Renal cortex interstitium (tissue), 15 donors: ENCODE measurements at places on chromosomes 16 and 17. TPM values are rescaled to one million over a fixed set of nuclear protein-coding genes. Genes with fewer than 3 reads are reported as not detected.

GRCh38 chr16:17557480-17557879 is 86.7 kb upstream of the XYLT1 start:
- no peak for DNase-seq

The CFAP97D1 gene
- not detected for polyA plus RNA-seq

GRCh38 chr16:81709016-81709900 is 69.8 kb upstream of the PLCG2 start:
- DNase-seq: no peak

The IRX3 gene
- 24.9 TPM for polyA plus RNA-seq

The RAB26 gene
- polyA plus RNA-seq: 3.4 TPM

GRCh38 chr16:4372578-4373355 is 1.1 kb downstream of the VASN start:
- no peak for DNase-seq

The ERI2 gene
- 28.9 TPM for polyA plus RNA-seq

GRCh38 chr16:66605177-66605978 is 874 bp downstream of the CMTM3 start:
- peak; percentile 41 for DNase-seq

GRCh38 chr17:21049457-21049856 is 6.6 kb upstream of the USP22 start:
- no peak for DNase-seq

GRCh38 chr17:31721291-31722025 is 137.6 kb downstream of the COPRS start:
- DNase-seq: no peak

GRCh38 chr17:1060991-1061390 is 64.1 kb downstream of the TIMM22 start:
- DNase-seq: no peak

- no peak for DNase-seq
Measured at GRCh38 chr16:31861455-31861854, 12.2 kb upstream of the ZNF267 start.

GRCh38 chr17:80639658-80640057 is 95.0 kb downstream of the RPTOR start:
- DNase-seq: no peak

DNA sequence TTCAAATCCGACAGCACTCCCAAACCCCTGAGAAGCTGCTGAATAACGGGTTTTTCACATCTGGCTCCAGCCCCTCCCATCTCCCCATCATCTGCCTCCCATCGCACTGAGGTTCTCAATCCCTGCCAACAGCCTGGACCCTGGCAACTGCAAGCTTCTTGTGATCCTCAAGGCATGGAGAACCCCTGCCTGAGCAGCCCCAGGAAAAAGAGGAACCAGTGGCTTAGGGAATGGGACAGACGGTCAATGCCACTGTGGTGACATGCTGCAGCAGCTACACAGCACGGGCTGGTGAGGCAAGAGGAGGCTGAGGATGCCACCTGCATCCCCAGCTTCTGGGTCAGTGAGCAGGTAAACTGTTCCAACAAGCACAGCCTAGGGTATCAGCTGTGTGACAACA is 3.3 kb upstream of the MBTPS1 start:
- DNase-seq: no peak

GRCh38 chr16:19210280-19210924 is 42.4 kb downstream of the SYT17 start:
- DNase-seq: no peak

DNA sequence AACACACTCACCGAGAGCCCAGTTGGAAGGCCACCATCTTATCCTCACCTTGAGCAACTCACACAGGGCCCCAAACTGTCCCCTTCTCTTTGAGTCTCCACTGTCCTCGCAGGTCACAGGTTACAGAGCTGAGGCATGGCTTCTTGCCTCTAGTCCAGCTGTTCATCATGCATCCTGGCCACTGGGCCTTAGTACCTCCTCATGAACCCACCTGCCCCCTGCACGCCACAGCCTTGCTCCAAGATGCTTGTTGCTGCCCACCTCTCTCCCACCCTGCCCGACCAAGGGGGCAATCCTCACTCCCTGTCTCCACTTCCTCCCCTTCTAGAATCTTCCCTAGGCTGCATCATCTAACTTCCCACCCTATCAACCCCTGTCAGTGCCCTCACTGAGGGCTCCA is 17.1 kb downstream of the CDH5 start:
- no peak for DNase-seq

DNA sequence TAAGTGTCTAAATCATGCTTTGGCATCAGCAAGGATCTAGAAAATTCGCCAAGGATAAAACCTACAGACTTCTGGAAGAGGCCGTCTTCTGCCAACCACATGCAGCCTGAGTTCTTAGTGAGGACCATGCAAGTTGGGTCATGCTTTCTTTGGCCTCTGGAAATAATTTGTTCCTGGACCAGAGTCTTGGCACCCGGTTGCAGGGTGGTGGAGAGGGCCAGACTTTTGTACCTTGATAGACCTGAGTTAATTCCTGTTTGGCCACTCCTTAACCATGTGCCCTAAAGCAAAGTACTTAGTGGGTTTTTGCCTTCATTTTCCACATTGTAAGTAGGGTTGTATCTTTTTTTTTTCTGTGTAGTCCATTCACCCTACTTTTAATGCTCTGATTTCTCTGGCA is 283.4 kb upstream of the IRX5 start:
- no peak for DNase-seq

DNA sequence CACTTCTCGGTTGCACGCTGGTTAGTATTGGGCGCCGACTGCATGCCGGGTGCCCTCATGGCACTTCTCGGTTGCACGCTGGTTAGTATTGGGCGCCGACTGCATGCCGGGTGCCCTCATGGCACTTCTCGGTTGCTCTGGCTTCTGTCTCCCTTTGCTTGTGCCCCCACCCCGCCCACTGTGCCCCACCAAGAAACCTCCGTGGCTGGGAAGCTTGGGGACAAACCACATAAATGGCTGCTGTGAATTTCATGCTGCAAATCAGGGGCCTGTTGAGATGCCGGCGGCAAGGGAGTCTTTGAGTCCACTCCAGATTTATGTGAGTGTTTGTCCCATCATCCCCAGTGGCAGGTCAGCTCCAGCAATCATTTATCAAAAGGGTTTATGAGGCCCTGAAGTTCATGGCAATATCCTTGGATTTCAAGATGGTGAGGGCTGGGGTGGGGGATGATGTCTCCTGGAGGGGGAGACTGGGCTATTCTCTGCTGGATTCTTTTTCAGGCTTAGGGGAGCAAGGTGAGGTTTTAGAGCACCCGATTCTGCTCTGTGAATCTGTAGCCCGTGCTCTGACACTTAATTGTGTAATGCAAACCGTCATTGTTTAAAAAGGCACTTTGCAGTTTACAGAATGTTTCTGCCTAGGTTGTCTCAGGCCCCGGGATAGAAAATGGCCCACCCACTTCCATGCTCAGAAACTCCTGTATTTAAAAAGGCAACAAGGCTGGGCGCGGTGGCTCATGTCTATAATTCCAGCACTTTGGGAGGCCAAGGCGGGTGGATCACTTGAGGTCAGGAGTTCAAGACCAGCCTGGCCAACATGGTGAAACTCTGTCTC is 51.2 kb upstream of the CIBAR2 start:
- DNase-seq: no peak

The UTS2R gene
- 0.70 TPM for polyA plus RNA-seq

GRCh38 chr17:58112970-58113631 is 29.9 kb downstream of the DYNLL2 start:
- DNase-seq: peak; percentile 70

- no peak for DNase-seq
Measured at GRCh38 chr17:51275381-51275780, 15.0 kb downstream of the UTP18 start.

GRCh38 chr17:70332356-70333210 is 163.3 kb downstream of the KCNJ2 start:
- no peak for DNase-seq

DNA sequence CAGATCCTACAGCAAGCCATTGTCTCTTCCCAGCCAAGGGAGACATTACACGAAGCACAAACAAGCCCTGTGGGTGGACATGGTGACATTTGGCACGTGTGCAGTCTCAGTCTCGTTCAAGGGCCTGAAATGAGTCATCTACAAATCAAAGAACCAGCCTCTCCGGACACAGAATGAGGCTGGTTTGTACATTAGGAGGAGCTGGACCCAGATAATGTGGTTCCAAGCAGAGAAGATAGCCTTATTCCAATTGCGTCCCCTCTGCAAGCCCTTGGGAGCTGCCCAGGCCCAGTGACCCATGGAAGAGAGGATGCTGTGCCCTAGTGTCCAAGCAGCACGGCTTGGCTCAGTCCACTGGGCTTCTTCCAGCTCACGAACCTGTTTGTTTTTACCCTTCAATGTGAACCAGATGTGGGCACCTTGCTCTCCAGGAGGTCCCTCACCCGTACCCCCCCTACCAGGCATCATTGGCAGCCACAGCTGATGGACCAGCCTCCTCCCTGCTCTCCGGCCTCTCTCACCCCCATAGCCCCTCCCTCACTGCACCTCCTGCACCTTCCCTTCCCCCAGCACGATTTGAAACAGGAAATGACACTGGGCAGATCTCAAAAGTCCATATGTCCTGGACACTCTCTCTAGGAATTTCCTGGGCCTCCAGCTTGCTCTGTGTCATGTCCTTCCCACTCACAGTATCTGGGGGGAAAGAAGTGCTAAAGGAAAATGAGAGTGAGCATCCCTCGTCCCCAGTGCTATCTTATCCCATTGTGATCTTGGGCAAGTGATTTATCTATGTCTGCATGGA is 26.2 kb downstream of the KPNA2 start:
- no peak for DNase-seq

DNA sequence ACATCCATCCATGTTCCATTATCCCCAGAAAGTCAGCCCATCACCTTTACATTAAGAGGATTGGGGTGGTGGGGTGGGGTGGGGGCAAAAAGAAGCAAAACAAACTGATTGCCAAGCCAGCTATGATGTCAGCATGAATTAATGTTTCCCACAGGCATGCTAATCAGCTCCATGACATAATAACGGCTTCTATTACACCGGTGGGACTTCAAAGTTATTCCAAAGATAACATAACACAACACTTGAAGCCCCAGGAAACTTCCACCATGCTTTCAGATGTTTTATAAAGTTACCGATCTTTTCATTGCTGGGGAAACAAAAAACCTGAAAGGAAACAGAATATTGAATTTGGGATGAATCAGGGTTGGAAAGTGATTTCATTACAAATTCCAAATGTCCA is 155.9 kb upstream of the IRX5 start:
- DNase-seq: no peak
